ENCODE measurements at places on chromosomes 12 and 14.
A peak's percentile ranks its signal among the peaks of the same experiment; 100 is the strongest.

GRCh38 chr12:111033281-111034082 lies 113.1 kb upstream of the MYL2 start:
- no peak for DNase-seq

DNA sequence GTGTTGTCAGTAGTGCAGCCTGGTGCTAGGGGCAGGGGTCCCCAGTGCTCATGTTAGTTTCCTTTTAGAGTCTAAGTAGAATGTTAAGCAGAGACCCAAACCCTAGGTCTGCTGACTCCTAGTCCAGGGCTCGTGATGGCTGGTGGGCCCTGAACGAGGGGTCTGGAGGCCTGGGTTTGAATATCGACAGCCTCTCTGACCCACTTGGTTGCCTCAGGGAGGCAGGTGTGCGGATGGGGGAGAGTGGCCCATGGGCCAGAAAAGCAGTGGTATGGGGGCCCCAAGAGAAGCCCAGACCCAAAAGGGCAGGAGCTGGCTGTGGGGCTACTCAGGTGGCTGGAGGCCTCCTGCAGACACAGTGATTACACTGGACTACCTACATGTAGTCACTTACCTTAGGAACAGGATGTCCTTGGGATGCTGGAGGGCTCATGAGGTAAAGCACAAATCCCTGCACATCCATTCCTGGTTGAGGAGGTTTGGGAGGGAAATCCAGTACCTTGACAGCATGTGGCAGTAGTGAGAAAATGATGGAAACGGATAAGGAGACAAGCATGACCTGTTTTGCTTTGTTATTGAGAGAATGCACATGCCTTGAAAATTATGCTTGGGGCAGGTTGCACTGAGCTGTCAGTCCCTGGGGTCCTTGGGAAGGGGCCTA lies 1.7 kb upstream of the SLC25A29 start:
- no peak for DNase-seq

DNA sequence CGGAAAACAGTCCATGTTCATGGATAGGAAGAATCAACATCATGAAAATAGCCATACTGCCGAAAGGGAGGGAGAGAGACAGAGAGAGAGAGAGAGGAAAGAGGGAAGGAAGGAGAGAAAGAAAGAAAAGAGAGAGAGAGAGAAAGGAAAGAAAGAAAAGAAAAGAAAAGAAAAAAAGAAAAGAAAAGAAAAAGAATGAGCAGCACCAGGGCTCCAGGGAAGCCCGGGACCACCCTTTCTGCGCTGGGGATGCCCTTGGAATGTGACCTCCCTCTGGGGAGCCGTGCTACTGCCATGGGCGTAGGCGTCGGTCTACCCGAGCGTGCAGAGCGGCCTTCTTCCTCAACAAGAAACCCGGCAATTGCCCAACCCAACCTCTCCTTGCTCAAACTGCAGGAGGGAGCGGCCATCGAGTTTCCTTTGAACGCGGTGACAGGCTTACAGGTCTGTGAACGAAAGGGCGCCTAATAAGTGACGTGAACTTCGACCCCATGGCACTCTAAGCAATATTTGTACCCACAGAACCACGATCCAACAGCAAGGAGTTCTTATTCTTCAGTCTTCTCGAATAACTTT lies 16.9 kb downstream of the OR6S1 start:
- DNase-seq, result peak; percentile 92

- peak; percentile 93 for DNase-seq
These were observed 3.0 kb upstream of the CORO1C start for GRCh38 chr12:108734200-108734906.

GRCh38 chr14:81269100-81269978 lies 48.6 kb upstream of the GTF2A1 start:
- peak; percentile 69 for DNase-seq

DNA sequence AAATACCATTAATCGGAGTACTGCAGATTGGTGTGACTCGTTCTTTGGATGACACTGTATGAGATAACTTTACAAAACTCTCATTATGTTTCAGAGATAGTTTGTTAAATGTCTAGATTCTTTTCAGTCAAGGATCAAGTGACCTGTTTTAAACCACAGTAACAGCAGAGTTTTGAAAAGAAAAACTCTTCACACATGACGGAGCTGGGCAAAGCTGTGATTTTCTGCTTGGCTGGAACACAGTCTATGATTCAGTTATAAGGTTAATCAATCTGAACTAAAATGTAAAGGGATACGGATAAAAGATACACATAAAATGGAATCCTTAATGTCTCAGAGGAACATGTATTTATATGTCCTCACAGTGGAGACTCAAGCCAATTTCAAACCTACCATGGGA lies 573.2 kb downstream of the PRKD1 start:
- DNase-seq, result no peak

- DNase-seq, result no peak
These were observed 54.1 kb upstream of the ASPG start for GRCh38 chr14:104031384-104031783.

DNA sequence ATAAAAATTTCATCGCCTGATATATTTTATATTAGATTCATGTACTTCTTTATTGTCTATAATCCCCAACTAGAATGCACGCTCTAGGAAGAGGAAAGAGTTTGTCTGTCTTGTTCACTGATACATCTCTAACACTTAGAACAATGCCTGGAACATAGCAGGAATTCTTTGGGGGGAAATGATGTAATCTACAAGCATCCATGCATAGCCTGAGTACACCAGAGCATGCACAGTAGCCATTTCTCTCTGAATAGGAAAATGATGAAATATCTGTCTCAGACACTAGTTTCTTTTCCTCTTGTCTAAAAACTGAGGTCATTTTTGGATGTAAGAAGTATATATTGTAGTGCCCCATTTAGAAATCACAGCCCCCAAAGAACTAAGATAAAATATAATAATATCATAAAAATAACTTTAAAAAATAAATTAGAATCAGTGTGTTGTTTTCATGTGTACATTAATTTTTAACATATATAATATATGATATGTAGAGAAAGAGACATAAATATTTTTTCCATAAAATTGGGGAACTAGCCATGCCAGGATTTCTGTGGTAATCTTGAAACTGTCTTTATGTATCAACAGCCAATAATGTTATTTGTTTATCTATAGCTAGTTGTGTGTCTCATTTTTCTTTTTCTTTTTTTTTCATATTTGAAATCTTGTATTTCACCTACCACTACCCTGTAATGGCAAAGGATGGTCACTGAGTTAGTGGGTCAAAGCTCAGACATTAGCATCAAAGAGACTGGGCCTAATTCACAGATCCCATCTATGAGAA lies 155.6 kb upstream of the TMCC3 start:
- peak; percentile 87 for DNase-seq
